ENCODE measurements at places on chromosomes 2 and 18. TPM values are rescaled to one million over a fixed set of nuclear protein-coding genes. Genes with fewer than 3 reads are reported as not detected.

Gene CAMKMT
- 20.8 TPM for total RNA-seq

Gene CNTNAP5
- not detected for total RNA-seq

Gene INHA
- total RNA-seq = 4.1 TPM

Gene FHOD3
- not detected for total RNA-seq

Gene SLC66A3
- total RNA-seq = 2.2 TPM

Gene AFF3
- not detected for total RNA-seq

Gene FAM228A
- not detected for total RNA-seq

Gene AKAIN1
- total RNA-seq = not detected

Gene IFIH1
- 15.0 TPM for total RNA-seq

Gene TWIST2
- 0.11 TPM for total RNA-seq

Gene BABAM2
- 34.8 TPM for total RNA-seq

Gene NT5DC4
- total RNA-seq = 2.4 TPM

Gene PDE1A
- not detected for total RNA-seq

Gene SIX3
- not detected for total RNA-seq

Gene PIEZO2
- 27.2 TPM for total RNA-seq

Gene CCL20
- total RNA-seq = 223 TPM

Gene SPAST
- total RNA-seq = 41.5 TPM

Gene SULT1C2
- total RNA-seq = 10.1 TPM

Gene ANKRD29
- total RNA-seq = not detected

Gene LRP1B
- not detected for total RNA-seq

Gene RAX
- total RNA-seq = not detected

Gene MDH1B
- 0.86 TPM for total RNA-seq

Gene TTC32
- 18.5 TPM for total RNA-seq
